ENCODE measurements at places on chromosomes 2 and 18.

- no peak for DNase-seq
Observed at GRCh38 chr2:10149635-10150034, 27.1 kb downstream of the RRM2 start.

GRCh38 chr2:237998530-237998929, 31.7 kb downstream of the UBE2F start:
- peak; percentile 41 for DNase-seq

- DNase-seq = no peak
Observed at GRCh38 chr2:126966601-126967000, 67.9 kb downstream of the TEX51 start.

- DNase-seq = no peak
Observed at GRCh38 chr2:191474464-191474863, 203.5 kb upstream of the NABP1 start.

DNA sequence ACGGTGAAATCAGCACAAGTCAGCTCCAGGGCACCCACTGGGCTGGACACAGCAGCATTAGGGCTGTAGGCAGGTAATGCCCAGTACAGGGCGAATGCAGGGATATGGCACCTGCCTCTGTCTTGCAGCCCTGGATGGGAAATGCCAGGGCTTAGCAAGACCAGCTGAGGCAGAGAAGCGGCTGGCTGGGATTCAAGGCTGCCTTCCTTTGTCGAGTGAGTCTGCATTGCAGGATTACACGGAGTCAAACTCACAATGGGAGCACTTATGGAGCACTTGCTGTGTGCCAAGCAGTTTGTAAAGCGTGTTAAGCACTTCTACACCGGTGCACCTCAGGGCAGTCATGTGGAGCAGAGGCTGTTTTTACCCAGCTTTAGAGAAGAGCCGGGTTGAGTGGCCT, 87.3 kb upstream of the HDAC4 start:
- no peak for DNase-seq

DNA sequence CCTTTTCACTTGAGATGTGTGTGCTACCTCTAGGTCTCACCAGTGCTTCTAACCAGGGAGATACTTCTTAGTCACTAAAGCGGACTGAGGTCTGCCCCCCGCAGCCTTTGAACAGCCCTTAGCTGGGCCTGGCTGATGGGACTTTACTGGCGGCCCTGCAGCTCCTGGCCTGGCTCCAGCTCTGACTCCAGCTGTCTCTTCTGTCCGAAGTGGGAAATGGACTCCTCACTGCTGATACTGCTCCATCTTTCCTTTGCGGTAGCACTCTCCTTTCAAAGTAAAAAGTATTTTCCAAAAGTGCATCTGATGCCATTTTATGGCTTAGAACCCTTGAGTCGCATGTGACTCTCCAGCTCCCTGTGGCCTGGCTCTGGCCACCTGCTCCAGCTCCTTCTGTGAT, 64.5 kb downstream of the ATP9B start:
- DNase-seq = no peak

DNA sequence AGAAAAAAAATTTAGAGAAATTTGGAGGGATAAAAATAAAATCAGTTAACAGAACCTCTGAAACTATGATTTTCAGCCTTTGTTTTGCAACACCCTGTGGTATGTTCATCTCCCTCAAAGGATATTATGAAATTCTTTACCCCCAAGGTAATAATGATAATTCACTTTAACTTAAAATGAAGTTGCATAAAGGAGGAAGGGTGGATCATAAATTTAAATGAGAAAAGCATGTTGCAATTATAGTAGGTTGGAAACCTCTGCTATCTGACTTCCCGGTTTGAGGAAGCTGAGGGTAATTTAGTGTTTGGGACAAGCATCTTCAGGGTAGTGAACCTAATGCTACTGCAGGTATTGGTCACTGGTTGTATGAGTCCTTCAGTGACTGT, 102.9 kb downstream of the BABAM2 start:
- no peak for DNase-seq

- peak; percentile 92 for DNase-seq
Observed at GRCh38 chr2:109208071-109208950, 79.3 kb downstream of the SH3RF3 start.

GRCh38 chr2:25165992-25166875, 2.1 kb downstream of the POMC start:
- no peak for DNase-seq

- DNase-seq = peak; percentile 81
Observed at GRCh38 chr2:62596061-62596921, 90.3 kb upstream of the TMEM17 start.

DNA sequence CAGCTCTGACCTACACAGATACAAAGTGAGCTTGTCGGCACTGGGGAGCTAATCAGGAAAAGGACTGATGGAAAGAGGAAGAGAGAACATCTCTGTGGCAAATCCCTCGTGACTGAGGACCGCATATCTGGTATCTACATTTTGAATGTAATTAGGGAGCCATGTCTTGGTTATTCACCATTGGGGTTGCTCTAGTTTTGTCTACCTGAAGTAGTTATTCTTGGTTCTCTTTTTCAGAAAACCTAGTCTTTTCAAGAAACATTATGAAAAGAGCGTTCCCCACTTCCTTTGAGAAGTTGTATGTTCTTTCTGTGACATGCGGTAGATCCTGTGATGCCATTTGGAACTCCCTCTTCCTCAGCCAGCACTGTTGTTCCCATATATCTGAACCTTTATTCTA, 104.4 kb downstream of the DOCK10 start:
- no peak for DNase-seq

- no peak for DNase-seq
Observed at GRCh38 chr2:1950474-1950873, 206.2 kb upstream of the PXDN start.

DNA sequence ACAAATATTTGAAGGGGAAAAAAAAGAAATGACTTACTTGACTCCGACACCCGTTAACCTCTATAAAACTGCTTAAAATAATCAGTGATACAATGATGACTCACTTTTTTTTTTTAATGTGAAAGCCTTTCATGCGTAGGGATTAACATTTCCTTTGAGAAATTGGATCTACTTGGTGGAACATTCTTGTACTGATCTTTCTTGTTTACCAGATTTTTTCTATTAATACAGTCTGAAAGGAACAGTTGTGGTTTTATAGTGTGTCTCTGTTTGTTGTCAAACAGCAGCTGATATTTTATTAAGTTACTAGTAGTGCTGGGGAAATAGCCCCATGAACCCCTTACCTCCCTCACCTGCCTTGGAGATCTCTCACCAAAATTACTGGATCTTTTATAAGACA, 40.2 kb upstream of the NEB start:
- peak; percentile 80 for DNase-seq

DNA sequence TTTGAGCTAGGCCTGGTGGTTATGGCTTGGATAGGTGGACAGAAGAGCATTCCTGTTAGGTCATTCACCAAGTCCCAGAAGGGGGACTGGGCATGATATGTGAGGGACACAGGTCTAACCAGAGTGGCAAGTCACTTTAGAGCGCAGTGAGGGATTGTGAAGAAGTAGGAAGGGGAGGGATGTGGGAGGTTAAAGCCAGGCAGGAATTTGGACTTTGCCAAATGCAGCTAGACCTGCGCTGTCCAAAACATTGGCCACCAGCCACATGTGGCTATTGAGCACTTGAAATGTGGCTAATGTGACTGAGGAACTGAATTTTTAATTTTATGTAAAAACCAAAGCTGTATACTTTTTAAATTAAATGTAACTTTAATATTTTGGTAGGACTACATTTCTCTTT, 23.7 kb downstream of the GCKR start:
- DNase-seq = no peak
